ENCODE measurements at places on chromosomes 7 and 10.

DNA sequence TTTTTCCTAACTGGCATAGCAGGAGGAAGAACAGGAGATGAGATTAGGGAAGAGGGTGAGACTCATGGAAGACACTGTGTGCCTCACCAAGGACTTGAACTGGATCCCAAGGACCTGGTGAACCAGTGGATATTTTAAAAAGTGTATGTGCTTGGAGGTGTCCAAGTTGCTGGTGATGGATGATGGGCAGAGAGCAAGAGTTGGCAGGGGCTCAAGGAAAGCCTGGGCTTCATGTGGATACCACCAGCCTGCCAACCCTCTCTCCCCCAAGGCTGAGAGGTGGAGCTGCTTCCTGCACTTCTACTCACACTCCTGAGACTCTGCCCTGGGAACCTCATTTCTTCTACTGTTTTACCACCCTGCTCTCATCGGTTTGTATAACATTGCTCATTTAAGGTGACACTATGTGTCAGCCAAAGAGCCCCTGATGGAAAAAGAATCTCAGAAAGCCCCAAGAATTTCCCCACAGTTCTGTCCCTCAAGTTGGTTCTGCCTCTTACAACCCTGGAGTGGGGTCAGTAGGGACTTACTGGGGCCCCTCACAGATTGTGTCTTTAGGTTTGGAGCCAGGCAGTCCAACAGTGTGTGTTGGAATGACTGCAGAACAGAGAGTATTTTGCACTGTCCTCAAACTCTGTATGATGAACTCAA, 56.2 kb upstream of the PDCD4 start:
- DNase-seq, result no peak

- DNase-seq, result no peak
These were observed 14.8 kb downstream of the TPK1 start for GRCh38 chr7:144821067-144821466.

- no peak for DNase-seq
These were observed 81.4 kb upstream of the IL6 start for GRCh38 chr7:22645418-22646181.

GRCh38 chr10:86959737-86960002, 1.3 kb downstream of the SNCG start:
- DNase-seq, result no peak

DNA sequence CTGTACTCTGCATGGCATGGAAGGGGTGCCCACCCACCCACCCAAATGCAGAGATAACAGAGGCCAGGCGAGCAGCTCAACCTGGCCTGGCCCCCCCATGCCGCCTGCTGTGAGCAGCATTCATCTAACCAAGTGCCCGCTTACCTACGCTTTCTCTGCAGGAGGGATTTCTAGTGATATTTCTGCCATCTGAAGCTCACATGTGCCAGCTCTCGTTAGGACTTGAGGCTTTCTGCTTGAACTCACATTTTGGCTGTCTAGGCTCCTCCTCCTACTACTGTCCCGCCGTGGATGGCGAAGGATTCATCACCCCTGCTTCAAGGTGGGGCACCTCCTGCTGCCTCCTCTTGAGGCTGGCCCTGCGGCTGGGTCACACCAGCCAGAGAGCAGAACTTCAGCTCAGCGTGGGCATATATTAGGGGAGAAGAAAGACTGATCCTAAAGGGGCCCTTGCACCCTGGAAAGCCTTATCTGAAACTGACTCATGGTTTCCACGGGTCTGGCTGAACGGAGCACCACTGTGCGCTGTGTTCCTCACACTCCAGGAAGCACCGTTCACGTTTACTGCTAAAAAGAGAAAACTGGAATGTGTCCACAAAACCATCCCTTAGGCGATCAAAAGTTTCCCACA, 45.5 kb downstream of the CTBP2 start:
- no peak for DNase-seq

DNA sequence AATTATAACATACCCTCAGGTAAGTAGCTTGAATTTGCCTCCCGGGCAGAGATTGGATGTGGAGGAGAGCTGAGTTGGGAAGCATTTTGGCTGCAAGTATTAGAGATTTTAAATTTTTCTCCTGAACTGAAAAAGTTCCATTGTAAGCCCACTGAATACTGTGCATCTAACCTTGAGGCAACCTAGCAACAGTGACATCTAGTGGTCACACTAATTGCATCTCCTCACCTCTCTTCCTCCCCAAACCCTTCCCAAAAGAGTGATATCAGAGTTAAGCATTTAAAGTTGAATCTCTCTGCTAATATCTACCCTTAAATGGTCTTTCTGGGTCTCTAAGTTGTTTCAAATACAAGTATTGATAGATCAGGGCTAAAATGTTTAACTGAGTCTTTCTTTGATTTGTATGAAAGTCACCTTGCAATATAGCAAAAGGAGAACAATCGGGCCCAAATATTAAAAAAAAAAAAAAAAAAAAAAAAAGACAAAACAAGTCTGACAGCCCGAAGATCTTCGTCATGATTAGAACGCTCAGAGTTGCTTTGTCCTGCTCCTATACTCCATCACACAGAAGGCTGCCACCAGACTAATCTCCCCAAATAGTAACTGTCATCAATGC, 40.4 kb upstream of the DLX5 start:
- DNase-seq, result peak; percentile 39

DNA sequence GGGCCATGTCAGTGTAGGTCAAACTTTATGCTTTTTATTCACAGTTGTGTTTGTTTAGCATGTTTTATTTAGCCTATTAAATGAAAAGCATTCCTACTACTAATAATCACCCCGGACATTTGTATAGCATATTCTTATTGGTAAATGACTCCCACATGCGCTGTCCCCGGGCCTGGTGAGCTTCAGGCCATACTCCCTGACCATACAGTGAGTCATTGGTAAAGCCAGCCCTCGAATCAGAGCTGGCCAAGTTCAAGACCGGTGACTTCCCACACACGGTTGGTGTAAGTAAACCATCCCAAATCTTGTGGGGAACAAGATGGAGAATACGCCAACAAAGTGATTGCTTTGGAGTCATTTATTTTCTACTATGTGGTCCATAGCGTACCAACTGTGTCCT, 238.7 kb upstream of the TCF7L2 start:
- DNase-seq, result no peak

- DNase-seq, result no peak
These were observed 62.9 kb upstream of the DOCK1 start for GRCh38 chr10:126842356-126842755.

DNA sequence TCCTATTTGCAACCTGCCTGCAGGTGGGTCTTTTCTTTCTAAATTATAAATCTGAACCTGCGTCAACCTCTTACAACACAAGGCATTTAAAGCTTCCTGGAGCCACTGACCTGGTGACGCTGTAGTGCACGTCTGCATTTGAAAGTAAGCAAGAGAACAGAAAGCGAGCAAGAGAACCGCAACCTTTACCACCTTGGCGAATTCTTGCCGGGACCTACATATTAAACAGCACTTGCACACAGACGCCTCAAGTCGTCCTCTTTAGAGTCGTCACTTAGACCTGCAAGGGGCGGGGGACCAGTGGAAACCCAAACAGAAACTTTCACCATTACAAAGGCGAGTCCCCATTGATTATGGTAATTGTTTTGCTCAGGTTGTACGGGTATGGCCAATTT, 9.5 kb downstream of the GLI3 start:
- DNase-seq, result no peak

GRCh38 chr10:77622889-77623291, 14.7 kb downstream of the KCNMA1 start:
- no peak for DNase-seq

Data from fibroblast of upper back skin (primary cell).